Cerebellum (tissue), 4 donors: ENCODE measurements at places on chromosomes 5 and 9. TPM values are rescaled to one million over a fixed set of nuclear protein-coding genes. Genes with fewer than 3 reads are reported as not detected.

The ZNF618 gene
- 23.9 TPM for total RNA-seq

The JAKMIP2 gene
- total RNA-seq = 33.2 TPM

The C7 gene
- total RNA-seq = 25.1 TPM

The SLC34A1 gene
- total RNA-seq = not detected

The PCDHB8 gene
- 6.9 TPM for total RNA-seq

The RASGRF2 gene
- total RNA-seq = 3.7 TPM

The PCDHA6 gene
- total RNA-seq = 26.8 TPM

The IL5 gene
- total RNA-seq = not detected

The SURF1 gene
- total RNA-seq = 5.1 TPM

The SLC25A2 gene
- total RNA-seq = 0.36 TPM

The GABRA6 gene
- total RNA-seq = 4.4 TPM

The HTR1A gene
- total RNA-seq = 5.0 TPM

The ZBED3 gene
- 3.7 TPM for total RNA-seq

The CCDC69 gene
- 0.36 TPM for total RNA-seq

The SLC26A2 gene
- 20.1 TPM for total RNA-seq

The DNAJC25 gene
- 4.4 TPM for total RNA-seq

The OTP gene
- 0.27 TPM for total RNA-seq

The PCDHB16 gene
- 8.2 TPM for total RNA-seq

The CYLC2 gene
- total RNA-seq = not detected

The SPINK7 gene
- total RNA-seq = not detected

The EPB41L4A gene
- total RNA-seq = 130 TPM

The IFNA2 gene
- total RNA-seq = not detected

The AK8 gene
- 1.3 TPM for total RNA-seq

The FOXD4L6 gene
- total RNA-seq = 0.36 TPM

The MIGA2 gene
- 14.1 TPM for total RNA-seq

The SPATA31A3 gene
- not detected for total RNA-seq
